ENCODE measurements at places on chromosomes 5 and 9.

DNA sequence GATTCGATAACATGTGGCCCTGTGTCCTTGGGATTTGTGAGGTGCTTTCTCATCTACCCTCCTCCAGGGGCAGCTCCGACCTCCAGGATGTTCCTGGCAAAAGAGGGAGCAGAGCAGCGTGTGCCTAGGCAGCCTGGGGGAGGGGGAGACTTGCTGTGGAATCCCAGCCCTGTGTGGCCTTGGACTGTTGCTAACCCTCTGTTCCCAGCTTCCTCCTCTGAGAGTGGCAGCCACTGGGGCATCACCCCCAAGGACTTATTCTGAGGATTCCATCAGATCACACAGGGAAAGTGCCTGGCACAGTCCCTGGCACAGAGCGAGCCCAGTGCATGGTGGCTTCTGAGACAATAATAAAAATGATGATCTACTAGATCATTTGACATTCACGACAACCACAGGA is 265.1 kb upstream of the MVB12B start:
- no peak for DNase-seq

DNA sequence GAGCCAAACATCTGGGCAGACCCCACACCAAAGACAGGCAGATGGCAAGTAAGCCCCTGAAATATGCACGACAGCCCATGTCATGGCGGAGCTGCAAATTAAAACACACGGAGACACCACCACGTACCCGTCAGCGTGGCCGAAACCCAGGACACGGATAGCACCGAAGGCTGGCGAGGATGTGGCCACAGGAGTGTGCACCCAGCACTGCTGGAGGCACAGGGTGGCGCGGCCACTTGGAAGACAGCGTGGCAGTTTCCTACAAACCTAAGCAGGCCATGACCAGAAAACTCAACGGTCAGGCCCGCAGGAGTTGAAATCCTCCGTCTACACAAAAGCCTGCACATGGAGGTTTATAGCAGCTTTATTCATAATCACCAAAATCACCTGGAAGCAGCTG is 12.8 kb downstream of the SLC9A3 start:
- no peak for DNase-seq

GRCh38 chr5:133439859-133440258 is 172.5 kb downstream of the FSTL4 start:
- no peak for DNase-seq

DNA sequence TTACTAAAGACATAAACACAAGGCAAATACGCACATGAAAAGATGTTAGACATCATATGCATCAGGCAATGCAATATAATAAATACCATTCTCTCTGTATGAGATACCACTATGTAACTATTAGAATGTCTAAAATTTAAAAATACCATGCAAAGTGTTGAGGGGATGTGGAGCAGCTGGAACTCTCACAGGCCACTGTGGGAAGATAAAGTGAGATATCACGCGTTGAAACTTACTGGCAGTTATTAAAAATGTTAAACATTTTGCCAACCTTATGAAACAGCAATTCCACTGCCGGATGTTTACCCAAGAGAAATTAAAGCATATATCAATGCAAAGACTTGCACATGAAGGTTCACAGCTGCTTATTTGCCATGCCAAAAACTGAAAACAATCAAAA is 556.7 kb downstream of the LRRC70 start:
- DNase-seq: no peak

- DNase-seq: no peak
Measured at GRCh38 chr5:37005946-37006540, 129.5 kb downstream of the NIPBL start.

GRCh38 chr5:6837519-6838110 is 124.4 kb downstream of the TENT4A start:
- no peak for DNase-seq

DNA sequence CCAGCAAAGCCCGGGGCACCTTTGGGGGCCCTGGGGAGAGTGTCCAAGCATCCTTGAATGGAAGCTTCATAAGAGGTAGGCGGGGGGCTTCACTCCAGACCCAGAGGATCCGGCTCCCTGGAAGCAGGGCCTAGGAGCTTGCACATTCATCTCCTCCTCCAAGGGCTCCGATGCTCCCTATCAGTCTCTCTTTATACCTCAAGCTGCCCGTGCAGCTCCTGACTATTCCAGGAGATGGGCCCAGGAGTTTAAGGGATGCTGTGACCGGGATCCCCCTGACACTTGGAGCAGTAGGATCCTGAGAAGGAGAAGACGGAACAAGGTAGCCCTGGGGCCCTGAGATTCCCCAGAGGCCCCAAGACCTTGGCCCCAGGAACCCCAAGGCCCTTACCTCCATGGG is 25.9 kb downstream of the CSF1R start:
- no peak for DNase-seq

DNA sequence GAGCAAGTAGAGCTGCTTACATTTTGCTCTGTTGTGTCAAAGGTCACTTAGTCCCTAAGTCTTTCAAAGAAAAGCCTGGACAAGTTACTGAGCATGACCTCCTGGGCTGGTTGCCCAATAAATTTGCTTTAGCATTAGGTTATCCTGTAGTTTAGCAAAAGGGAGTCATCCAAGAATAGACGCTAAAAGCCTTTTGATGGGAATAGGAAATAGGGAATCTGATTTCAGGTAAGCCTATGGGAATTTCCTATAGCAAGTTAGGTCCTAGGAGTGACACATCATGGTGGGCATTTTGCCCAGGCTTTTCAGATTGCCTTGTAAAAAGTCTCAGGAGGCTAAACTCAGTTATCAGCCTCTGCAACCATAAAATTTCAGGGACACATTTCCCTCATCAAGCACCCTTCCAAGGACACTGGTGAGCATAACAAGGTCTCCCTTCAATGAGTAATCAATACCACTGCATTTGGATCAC is 67.6 kb upstream of the RANBP3L start:
- DNase-seq: no peak

GRCh38 chr5:152437866-152438265 is 32.8 kb upstream of the NMUR2 start:
- no peak for DNase-seq

- no peak for DNase-seq
Measured at GRCh38 chr9:85392260-85392659, 349.5 kb downstream of the AGTPBP1 start.

- DNase-seq: no peak
Measured at GRCh38 chr5:10858945-10859344, 97.9 kb upstream of the DAP start.

- no peak for DNase-seq
Measured at GRCh38 chr5:175738126-175738525, 80.3 kb downstream of the HRH2 start.

- no peak for DNase-seq
Measured at GRCh38 chr5:110002652-110003051, 312.9 kb downstream of the MAN2A1 start.

DNA sequence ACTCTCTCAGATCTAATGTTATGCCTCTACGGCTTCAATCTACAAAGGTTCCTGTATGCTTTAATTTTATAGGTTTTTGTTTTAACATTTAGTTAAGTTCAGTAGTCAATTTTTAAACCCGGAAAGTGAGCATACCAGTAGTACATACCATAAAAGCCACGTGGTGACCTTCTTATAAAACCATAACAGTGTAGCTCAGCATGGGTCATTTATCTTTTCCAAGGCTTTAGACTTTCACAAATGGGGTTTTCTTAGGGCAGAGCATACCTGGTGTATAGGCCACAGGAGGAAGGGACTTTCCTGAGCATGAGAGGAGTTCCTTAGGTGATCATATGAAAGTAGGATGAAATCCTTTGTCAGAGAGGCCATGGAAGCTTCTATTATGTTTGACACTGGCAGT is 23.2 kb downstream of the ECM2 start:
- no peak for DNase-seq

DNA sequence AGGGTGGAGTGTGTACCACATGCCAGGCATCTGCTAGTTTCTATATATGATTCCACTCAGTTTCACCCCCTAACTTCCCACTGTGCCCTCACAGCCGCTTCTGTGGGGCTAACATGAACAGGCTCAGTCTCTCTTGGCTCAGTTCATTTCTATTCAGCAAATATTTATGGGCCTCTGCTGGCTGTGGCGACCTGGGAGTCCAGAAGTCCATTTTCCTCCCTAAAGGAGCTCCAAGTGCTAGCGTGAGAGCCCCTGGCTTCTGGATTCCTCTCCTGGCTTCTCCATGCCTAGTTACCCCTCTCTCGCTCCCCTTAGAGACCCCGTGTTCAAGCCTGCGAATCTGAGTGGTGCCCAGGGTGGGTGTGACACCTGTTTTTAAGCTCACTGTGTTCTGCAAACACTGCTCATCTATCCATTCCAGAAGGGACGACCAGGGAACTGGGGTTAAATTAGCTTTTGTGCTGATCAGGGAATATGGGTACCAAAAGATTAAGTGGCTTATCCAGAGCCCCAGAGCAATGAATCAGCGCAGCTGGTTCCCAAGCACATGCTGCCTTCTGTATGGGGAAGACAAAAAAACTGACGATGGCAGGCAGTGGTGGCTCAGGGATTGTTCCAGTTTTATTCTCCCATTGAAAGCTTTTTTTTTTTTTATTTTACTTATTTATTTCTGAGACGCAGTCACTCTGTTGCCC is 57.6 kb downstream of the HMCN2 start:
- DNase-seq: no peak

DNA sequence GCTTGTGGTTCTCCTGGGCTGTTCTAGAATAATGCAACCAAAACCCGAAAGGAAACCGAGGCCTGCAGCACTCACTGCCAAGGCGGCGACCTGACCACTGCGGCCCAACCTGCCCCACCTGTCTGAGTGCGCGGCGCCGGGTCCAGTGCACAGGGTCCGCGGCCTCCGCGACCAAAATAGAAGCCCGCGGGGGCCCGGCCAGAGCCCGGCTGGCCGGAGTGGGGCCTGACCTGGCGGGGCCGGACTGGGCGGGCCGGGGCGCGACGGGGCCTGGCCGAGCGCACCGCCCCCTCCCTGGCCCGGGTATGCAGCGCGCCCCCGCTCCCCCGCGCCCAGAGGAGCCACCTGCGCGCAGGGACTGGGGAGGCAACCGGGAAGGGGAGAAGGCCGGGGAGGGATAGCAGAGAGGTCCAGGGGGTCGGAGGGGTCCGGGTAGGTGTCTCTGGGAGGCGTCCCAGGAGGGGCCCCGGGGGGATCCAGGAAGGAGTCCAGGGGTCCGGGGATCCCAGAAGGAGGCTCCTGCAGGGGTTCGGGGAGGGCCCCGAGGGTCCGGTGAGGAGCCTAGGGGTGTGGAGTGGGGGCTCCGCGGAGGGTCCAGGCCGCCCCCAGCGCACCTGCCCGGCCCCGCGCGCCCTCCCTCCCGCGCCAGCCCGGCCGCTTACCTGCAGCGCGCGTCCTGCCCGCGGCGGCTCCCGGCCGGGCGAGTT is 503 bp downstream of the SEMA4D start:
- DNase-seq: no peak

DNA sequence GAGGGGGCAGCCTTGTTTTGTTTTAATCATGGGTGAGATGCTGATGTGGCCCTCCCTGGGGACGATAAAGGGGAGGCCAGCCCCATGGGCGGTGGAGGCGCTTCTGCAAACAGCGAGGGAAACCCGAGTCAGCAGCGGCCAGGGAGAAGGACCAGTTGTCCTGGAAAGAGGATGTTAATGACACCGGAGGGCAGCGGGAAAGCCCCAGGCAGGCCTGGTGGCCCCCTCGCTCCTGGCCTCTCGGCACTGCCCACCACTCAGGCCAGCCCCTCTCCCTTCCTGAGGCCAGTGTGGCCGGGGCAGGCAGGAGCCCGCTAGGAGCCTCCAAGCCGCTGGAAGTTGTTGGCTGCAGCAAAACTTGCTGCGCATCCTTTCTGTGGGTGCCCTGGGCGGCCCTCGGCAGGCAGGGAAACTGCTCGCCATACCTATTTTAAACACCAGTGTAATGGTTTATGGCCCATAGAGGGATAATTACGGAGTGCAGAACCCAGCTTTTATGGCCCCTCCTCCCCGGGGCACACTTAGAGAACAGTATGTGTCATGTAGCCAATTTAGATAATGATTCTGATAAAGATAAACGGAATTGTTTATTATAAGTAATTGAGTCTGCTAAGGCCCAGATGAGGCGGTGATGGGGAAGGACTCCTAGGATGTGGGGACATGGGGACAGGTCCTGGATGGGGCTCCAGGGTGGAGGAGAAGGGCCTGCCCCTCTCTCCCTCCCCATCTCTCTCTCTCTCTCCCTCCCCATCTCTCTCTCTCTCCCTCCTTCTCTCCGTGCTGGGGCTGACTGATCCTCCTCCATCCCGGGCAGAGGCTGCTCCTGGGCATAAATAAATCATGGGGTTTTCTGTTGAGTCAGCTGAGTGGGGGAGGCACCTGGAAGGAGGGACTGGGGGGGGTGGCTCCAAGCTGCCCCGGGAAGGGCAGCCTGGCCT is 36.9 kb downstream of the LMX1B start:
- no peak for DNase-seq

Measured in HFF-Myc (cell line).